ENCODE measurements at places on chromosomes 4 and X.

GRCh38 chrX:48684134-48684533, 535 bp downstream of the WAS start:
- DNase-seq, result no peak

- no peak for DNase-seq
Observed at GRCh38 chrX:54483946-54484345, 12.1 kb downstream of the FGD1 start.

DNA sequence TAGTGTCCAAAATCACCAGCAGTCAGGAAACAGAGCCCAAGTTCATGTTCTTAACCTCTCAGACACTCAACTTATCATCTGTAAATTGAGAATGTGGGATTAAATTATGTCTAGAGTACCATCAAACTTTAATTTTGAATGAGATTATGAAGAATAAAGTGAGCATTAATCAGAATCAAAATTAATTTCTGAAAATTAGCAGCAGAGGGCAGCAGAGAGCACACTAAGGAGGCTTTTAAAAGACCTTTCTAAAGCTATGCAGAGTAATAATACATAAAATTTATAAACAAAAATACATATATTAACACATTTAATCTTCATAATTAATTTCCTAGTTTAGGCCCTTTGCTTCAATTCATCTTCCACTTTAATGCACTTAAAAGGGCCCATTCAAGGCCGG, 7.1 kb downstream of the TASL start:
- peak; percentile 29 for DNase-seq

DNA sequence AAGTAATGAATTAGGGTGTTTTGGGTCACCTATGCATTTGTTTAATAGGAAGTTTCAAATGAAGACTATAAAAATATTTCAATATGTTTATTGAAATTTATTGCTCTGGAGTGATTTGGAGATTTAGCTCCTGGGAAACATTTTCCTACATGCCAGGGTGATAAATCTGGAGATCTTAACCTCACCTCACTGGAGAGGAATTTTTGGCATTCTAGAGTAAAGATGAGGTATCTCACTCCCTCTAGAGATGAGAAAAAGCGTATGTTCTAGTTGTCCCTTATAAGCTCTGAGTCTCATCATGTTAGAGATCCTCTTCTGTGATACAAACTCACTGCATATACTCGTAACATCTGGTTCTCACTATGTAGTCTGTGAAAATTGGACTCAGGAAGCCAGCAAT, 219.0 kb downstream of the KLHL4 start:
- DNase-seq, result no peak

DNA sequence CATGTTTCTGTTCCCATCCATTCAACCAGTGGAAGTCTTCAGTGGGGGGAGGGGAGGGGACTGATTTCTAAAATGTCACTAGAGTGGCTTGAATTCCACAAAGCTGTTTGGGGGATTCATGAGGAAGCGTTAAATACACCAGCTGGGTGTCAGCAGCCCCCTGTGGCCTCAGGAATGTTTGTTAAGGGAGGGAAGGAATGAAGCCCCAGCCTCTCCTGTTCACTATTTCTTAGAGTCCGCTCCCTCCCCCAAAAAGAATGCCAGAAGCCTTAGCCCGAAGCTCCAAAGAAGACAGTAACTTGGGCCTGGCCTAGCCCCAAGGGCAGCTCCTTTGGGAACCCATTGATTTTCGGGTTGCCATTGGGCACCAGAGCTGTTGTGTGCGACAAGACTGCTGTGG, 3.3 kb downstream of the SHROOM2 start:
- no peak for DNase-seq

DNA sequence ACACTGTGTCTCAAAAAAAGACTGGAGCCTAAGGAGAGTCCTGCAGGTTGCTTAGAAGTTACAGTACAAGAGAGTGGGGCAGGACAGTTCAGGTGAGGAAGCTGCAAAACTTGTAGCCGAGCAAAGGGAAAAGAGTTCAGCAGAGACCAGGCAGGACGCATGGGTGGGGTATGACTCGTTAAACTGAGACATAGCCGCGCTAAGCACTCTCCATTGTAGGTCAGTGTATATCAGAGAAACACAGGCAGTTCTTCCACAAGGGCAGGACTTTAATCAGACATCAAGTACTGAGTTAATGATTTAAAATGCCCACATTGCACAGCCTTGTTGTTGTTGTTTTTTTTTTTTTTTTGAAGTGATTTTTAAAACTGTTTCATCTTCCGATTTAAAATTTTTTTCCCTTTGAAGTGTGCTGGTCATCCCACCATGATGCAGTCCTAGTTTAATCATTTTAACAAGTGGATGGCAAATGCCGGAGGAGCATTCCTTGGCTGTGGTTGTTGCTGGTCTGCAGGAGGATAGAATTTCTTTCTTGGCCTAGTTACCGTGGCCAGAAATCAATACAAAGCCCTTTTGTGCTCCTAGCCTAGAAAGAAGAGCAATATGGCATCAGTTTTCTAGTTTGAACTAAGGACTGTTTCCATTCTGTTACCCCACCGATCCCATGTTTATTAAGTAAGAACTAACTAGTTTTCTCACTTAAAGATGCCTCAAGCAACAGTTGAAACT, 10.3 kb downstream of the LAP3 start:
- no peak for DNase-seq

GRCh38 chr4:65924843-65925242, 254.6 kb upstream of the EPHA5 start:
- DNase-seq, result no peak

DNA sequence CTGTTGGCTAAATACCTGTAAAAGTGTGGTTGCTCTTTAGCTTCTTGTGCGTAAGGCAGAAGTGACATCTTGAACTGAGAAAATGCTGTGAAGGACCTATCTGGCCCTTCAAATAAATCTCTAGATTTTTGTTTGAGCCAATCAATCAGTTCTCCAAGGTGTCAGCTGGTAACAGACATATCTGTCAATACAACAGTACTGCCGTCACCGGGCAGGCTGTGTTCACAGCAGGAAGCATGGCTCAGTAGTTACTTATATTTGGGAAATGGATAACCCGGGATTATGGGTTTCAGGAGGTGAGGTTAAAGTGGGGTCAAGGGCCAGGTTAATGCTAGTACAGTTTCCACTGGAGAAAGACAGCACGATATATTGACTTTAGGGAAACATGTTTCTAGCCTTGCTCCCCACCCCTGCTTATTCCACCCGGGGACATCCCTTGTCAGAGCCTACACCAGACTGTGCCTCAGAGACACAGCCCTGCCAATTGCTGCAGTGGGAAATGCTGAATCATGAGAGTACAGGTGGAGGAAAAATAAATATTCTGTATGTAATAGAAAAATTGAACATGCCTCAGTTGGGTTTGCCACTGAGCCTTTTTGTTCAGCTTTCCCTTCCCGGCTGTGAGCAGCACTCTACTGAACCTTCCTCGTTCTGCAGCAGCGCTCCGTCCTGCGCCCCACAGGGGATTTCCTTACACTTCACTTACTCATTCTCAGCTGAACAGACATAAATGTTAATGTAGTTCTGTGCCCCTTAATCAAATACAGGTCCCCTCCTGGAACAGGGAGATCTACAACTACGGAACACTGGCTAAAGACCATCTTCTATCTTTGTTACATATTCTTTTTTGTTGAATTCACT, 121.1 kb downstream of the MGST2 start:
- DNase-seq, result no peak

DNA sequence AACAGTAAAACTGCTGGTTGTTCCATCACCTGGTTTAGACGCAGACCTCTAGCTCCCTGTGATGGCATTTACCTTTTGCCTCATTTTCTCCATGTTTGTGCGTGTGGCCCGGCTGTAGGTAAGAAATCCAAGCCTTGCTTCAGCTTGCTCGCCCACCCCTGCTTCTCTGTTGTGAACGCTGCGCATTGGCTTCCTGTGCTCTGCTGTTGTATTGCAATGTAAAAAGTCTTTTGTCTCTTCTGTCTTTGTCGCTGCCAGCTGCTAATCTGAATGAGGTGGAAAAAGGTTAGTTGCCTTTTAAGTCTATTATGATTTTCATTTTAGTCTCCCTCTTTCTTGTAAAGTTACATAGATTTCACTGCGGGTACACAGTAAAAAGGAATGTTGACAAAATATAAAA, 127.3 kb upstream of the PACRGL start:
- no peak for DNase-seq

GRCh38 chr4:38105475-38106220, 145.4 kb downstream of the PTTG2 start:
- peak; percentile 35 for DNase-seq

DNA sequence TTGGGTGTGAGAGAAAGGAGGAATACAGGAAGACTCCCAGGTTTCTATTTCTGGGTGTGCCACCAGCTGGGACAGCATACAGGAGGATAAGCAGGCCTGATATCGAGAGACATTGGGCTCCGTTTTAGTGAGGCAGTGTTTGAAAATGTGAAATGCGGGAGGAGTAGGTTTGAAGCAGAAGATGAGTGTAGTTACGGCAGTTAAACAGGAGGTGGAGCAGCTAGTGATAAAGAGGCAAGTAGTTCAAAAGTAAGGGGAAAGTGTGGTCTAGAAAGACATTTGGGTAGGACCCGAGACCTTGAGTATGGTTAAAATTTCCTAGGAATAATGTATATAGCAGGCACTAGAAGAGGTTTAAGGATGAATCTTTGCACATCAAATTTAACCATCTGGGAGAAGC, 42.4 kb downstream of the DCUN1D4 start:
- DNase-seq, result peak; percentile 3

DNA sequence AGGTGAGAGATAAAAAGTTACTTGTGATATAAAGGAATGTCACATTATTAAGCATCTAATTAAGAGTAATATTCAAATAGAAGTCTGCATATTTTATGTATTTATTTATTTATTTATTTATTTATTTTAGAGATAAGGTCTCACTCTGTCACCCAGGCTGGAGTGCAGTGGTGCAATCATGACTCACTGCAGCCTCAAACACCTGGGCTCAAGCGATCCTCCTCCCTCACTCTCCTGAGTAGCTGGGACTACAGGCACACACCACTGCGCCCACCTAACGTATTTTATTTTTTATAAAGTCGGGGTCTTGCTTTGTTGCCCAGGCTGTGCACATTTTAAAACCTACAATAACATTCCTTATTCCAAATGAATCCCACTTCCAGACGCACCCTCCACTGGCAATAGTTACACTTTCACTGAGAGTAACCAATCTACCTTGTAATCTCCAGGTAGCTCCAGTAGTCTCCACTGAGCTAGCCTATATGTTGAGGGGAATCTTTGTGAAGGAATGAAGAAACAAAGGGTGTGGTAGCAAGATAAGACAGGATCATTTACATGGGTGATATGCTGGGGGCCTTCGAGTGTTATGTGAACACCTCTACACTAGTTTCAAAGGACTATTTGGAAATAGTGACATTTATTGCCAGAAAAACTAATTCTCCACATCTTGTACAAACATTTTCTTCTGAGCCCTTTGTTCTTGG, 11.9 kb downstream of the SH3D19 start:
- DNase-seq, result no peak

- no peak for DNase-seq
Observed at GRCh38 chr4:169271692-169272007, 894 bp upstream of the SH3RF1 start.

DNA sequence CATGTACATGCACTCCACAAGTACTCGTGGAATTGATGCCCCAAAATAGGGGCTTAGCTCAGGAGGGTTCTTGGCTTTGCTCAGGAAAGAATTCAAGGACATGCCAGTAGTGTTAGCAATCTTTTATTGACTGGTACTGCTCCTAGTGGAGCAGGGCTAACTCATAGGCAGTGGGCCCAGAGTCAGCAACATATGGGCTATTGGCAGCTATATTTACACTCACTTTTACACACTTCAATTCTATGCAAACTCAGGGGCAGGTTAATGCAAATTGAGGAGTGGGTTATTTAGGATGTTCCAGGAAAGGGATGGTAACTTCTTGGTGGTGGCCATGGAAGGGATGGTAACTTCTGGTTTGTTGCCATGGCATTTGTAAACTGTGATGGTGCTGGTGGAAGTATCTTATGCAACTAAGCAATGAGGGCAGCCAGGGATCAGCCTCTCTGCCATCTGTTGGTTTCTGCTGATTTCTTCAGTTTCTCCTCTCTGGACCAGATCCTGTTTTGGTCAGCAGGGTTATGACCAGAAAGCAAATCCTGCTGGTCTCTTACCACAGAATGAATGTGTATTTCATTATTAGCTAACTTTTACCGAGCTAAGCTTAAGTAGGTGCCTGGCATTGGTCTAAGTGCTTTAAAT, 69.2 kb upstream of the FAT1 start:
- DNase-seq, result no peak

DNA sequence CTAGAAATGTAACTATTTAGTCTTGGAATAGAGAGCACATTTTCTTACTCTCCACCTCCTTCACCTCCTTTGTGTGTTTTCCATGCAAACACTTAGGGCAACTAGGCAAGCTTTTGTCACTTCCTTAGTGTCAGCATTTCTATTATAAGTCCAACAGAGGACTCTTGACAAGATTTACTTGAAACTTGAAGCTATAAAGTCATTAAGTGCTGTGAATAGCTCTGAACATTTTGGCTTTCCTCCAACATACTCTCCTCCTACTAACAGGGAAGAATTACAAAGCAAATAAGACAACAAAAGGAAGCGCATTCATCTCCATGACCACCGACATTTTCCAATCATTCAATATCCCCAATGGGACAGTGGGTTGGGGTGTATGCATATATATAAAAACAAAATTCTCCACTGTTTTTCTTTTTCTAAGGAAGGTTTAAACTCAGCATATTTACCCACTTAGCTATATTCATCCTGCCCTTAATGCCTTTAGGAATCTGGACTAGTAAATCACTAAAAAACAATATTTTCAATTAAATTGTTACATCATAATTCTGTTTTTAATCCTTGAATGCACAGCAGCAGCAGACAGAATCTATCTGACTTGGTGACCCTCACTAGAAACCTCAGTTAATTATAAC, 264.6 kb downstream of the SNCA start:
- peak; percentile 95 for DNase-seq

DNA sequence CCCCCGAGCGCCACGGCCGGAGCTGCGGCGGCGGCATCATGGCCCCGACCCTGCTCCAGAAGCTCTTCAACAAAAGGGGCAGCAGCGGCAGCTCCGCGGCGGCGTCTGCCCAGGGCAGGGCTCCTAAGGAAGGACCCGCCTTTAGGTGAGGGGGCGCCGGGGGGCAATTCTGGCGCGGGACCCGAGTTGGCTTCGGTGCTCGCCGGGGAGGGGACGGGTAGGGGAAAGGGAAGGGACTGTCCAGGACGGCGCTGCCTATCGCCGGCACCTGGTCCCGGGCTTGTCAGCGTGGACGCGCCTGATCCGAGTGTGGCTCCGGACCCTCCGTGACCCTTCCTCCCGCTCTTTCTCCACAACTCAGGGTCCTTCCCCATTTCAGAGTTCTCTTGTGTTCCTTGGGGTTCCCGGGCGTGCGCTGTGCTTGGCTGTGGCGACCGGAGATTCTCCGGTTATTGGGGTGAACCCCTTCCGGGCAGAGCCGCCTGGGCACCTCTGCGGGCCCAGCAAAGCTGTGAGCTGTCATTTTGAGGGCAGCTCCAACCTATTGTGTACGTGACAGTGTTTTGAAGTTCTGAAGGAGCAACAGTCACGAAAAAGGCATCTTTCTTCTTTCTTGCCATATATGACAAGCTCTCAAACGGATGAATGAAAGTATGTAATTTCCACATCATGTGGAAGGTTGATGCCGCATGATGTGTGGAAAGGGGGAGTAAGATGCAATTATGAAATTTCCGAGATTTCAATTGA, 522 bp downstream of the FNIP2 start:
- peak; percentile 31 for DNase-seq

All from NCI-H510A treated with DMSO at 0.1 percent for 48 hours (cell line).